ENCODE measurements at places on chromosomes 1 and 21.
A peak's percentile ranks its signal among the peaks of the same experiment; 100 is the strongest.

DNA sequence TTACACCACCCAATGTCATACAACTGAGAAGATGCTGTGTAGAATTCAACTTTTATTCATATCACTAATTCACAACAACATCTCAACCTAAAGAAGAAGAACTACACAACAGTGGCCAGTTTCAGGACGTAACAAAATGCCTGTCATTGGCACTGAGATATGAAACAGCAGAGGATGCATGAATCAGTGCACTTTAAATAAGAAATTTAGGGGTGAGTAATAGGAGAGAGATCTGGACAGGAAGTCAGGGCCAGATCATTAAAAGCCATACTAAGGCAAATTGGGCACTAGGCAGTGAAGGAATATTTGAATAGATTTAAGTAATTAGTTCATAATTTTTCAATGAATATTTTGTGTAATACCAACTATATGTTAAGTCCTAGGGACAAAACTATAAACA, 510.5 kb downstream of the PLPP3 start:
- ATAC-seq = no peak

- no peak for ATAC-seq
Measured at GRCh38 chr21:32645261-32646182, 33.3 kb upstream of the CFAP298 start.

DNA sequence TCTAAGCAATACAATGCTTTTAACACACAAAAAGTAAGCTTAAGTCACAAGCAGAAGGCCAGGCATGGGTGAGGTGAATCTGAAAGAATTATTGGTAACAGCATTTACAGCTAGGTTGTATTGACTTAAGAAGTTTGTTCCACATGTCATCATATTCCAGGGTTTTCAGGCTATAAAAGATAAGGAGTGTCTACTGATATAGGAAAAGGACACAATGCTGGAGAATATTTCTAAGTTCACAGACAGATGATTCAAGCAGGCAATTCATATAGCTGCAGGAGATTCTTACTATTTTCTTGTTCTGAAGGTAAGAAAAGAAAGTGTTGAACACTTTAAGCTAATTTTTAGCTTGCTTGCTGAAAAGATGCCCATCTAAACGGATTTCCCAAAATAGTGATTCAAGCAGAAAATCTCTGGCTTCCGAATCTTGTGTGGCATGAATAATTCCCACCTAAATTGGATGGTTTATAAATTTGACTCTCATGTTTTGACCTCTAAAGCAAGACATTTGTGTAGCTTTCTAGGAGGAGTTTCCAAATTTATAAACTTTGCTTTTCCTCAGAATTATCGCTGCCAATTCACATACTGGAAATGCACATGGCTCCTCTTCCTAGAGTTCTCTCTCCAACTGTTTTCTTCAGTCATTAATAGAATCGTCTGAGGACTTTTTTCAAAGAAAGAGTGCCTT, 95.6 kb upstream of the LBR start:
- no peak for ATAC-seq

- no peak for ATAC-seq
Measured at GRCh38 chr1:213083112-213083445, 32.0 kb downstream of the RPS6KC1 start.

DNA sequence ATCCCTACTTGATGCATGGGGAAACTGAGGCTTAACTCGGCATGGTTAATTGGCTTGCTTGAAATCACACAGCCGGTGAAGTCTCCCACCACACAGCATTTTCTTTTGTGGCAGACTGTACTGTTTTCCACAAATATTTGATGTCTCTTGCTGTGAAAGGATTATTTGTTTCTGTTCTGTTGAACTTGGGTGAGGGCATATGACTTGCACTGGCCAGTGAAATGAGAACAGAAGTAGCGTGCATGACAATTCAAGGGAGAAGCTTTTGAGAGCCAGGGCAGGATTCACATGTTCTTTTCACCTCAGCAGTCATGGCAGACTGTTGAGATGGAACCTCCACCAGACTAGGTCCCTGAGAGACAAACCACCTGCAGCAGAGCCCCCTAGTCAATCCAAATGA, 11.7 kb upstream of the AK2 start:
- no peak for ATAC-seq

- ATAC-seq = no peak
Measured at GRCh38 chr1:235971020-235971419, 93.9 kb downstream of the NID1 start.

DNA sequence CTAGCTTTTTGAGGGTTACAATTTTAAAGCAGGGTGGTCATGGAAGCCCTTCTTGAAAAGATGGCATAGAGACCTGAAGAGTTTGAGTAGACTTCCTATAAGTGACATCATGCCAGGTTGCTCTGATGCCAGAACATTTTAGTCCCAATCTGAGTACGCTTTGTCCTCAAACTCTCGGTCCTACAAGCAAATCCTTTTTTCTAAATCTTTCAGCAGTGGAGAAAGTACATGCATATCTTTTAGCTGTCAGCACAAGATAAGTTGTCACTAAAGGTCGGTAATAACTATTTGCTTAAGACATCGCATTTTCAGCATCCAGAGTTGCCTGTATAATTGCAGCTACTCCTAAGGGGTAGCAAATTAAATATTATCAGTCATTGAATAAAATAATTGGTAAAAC, 140.4 kb downstream of the ATP6V1G3 start:
- ATAC-seq = no peak

GRCh38 chr1:156795787-156796186, 20.9 kb downstream of the SH2D2A start:
- ATAC-seq = no peak

DNA sequence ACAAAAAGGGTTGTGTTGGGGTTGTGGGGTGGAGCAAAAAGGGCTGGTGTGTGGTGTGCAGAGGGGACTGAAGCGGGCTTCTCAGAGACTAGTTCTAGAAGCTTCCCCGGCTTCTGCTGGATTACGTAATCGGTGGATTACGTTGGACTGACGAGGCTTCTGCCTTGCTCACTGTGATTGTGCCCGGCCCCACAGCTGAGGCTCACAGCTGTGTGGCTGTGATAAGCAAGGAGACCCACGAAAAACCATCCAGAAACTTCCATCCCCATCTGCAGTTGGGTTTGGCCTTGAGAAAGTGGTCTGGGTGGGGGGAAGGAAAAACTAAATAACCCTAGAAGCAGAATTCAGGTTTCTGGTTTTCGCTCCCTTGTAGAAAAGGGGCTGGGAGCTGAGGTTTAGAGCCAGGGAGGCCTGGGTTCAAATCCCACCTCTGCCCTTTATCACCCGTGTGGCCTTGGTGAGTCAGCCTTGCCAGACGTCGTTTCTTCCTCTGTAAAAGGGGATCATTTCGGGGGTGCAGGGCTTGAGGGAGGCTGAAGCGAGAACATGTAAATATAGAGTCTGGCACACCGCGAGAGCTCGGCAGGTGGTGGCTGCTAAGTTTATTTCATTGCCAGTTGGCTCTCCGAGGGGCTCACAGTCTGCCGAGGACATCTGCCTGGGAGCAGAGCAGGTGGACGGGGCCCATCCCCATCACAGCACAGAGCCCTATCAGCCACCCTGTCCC, 30.4 kb upstream of the DISP3 start:
- no peak for ATAC-seq

DNA sequence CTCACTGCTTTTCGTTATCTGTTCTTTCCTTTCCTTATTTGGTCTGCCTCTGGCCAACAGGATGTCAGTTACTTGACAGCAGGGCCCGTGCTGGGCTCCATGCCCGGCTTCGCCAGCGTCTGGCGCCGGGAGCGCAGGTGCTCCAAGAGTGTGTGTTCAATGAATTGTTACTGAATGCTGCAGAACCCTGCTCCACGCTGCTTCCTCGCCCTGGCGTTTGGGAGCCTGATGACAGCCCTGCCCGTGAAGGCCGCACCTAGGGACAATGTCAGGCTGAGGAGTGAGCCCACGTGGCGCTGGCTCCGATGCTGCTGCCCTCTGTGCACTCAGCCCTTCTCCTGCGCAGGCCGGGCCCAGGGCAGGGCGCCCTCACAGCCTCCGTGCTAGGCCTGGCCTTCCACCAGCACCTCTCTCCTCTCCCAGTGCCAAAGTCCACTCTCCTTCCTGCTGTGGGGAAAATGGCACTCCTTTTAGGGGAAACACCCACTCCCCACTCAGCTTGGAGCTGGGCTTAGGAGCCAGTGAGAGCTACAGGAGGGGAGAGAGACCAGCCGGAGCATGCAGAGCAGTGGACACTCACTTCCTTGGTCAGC, 51.4 kb downstream of the ACBD3 start:
- ATAC-seq = no peak

GRCh38 chr1:112997781-112998180, 41.8 kb upstream of the SLC16A1 start:
- no peak for ATAC-seq

GRCh38 chr1:24948079-24948827, 18.2 kb upstream of the RUNX3 start:
- peak; percentile 51 for ATAC-seq

DNA sequence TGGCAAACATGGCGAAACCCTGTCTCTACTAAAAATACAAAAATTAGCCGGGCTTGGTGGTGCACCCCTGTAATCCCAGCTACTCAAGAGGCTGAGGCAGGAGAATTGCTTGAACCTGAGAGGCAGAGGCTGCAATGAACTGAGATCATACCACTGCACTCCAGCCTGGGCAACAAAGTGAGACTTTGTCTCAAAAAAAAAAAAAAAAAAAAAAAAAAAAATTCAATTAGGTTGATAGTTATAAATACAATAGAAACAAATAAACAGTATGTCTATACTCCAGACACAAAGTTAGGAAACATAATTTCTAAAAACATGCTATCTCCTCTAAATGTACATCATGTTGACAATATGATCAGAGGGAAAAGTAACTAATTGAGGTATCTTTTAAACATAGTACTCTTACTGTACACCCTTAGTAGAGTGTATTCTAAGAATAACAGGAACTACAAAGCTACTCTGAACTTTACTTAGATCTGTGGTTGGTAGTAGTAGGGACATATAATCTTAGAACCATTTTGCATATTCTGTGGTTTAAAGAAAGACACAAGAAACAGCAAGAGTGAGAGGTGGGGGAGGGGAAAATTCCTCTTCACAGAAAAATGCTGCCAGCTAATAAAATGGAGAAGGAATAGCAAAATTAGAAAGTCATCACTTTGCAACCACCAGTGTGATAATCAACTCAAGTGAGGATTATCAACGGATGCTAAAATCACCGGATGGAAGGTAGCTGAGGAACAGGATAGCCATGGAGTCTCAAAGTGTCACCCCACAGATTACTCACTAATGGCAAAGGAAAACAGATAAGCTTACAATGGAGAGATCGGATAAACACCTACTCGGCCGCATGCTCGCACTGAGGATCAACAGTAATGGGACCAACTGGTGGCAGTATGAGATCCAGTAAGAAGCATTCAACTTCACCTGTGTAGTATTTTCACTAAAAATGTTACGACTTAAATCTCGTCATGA, 35.0 kb downstream of the MTOR start:
- ATAC-seq = peak; percentile 93

DNA sequence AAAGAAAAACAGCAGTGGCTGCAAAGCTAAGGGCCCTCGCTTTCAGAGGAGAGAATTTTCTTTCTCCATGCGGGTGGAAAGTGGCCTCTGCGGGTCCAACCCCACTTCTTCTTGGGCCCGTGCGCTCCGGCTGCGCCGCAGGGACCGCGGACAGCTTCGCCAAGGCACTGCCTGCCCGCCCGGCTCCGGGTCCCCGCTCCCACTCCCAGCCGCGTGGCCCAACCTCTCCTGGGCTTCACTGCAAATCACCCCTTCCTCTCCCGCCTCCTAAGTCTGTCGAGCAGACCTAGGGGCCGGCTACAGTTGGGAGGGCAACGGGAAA, 1.0 kb upstream of the RUNX3 start:
- no peak for ATAC-seq

DNA sequence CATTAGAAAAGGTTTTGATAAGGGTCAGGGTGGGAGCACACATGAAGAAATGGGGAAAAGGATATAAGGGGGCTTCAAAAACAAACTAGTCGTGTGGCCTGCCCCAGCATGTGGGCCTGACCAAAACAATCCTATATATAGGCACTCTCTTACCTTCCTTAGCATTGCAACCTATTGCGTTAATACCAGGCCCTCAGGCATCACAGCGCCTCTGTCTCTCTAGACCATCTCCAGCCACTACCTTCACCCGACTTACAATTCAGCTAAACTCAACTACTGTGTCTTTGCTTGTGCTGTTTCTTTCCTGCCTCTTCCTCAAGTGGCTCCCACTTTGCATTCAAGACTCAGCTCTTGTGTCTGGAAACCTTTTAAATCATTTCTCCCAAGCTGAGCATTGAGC, 47.0 kb upstream of the GJA5 start:
- ATAC-seq = peak; percentile 9

- ATAC-seq = no peak
Measured at GRCh38 chr1:82395440-82395839, 594.7 kb downstream of the ADGRL2 start.

- ATAC-seq = peak; percentile 86
Measured at GRCh38 chr1:24955161-24955560, 25.1 kb upstream of the RUNX3 start.

GRCh38 chr1:172224871-172225270, 195.6 kb upstream of the C1orf105 start:
- no peak for ATAC-seq

- ATAC-seq = no peak
Measured at GRCh38 chr1:72830606-72831390, 548.5 kb upstream of the NEGR1 start.

DNA sequence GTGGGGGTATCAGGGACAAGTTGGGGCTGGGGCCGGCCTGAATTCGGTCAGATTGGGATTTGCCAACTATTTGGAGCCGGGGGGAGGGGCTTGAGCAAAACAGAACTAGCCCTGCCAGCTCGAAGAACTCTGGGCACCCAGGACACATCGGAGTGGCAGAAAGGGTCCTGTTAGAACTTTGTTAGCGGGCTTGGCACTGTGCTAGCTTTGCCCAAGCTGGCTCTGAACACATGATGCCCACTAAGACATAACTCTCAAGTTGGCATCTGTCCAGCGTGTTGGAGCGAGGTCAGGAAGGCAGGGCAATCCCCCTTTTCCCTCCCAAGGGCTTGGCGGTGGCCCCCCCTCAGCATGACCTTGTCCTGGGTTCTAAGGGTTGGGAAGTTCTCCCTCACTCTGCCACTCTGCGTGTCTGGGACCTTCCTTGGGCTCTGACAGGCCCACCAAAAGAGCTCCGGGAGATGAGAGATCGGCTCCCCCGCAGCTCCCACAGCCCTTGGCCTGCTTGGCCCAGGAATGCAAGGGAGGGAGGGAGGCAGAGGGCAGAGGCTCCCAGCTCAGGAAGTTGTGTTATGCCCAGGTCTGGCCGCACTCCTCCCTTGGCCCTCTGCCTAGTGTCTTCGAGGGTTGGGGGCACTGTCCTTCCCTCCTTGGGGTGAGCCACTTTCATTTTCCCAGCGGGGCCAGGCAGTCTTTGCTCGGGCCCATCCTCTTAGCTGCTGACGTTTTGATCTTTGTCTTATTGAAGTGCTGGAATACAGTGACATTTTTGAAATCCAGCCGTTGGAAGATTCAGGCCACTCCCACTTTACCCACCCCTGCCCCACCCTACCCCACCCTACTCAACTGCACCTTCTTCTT, 1.2 kb downstream of the LMNA start:
- no peak for ATAC-seq

DNA sequence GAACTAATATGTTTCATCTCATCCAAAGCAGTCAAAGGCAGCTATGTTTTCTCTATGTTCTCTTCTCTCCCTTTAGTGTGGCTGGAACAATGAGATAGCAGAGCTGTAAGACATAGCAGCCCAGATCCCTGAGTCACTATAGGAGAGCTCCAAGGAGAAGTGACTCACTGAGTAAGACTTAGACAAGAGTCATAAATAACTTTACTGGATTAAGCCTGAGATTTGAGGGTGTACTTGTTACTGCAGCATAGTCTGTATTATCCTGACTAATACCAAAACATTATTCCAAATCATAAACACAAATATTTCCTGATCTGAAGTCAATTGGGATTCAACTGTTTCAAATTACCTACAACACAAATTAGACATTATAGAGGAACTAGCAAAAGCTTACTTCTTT, 3.9 kb downstream of the KRTAP19-8 start:
- ATAC-seq = no peak

- no peak for ATAC-seq
Measured at GRCh38 chr21:15508554-15508953, 221.2 kb upstream of the USP25 start.

Data from stimulated activated memory B cell treated with anti-CD40 and anti-IgM and Interleukin-4, amounts not matched to agents 10 μg/mL and 1 μg/mL and 100 μg/mL, for 72 hours (primary cell).